Stimulated activated CD8-positive, alpha-beta memory T cell treated with anti-CD3 and anti-CD28 coated beads, Interleukin-7, amount 100 ng/mL, for 1 hour (primary cell): ENCODE measurements at places on chromosomes 11 and 22.

DNA sequence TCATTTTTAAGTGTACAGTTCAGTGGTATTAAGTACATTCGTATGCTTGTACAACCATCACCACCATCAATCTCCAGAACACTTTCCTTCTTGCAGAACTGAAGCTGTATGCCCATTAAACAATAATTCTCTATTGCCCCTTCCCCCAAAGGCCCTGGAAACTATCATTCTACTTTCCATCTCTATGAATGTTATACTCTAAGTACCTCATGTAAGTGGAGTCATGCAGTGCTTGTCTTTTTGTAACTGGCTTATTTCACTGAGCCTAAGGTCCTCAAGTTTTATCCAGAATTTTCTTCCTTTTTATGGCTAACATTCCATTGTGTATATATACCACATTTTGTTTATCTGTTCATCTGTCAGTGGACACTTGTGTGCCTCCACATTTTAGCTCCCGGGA lies 29.7 kb downstream of the MMP7 start:
- DNase-seq, result no peak

GRCh38 chr11:61589961-61590360 lies 9.1 kb upstream of the SYT7 start:
- no peak for DNase-seq

DNA sequence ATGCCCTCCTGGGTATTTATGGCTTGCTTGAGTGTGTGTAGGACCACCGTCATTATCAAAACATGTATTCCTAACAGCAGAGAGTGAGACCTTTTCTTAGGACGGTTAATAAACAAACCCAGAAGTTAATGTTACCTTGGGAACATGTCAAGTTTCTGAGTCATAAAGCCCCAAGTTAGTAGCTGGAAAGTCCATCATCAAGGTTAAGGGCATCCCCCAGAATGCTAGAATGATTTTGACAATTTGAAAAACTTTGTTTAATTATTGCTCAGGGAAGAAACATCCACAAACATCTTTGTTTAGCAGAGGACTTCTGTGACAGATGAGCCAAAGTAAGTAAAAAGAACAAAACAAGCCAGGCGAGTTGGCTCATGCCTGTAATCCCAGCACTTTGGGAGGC lies 20.0 kb downstream of the CAVIN3 start:
- DNase-seq, result no peak

- DNase-seq, result no peak
These were observed 53.5 kb downstream of the VSIG10L2 start for GRCh38 chr11:125999234-125999880.

DNA sequence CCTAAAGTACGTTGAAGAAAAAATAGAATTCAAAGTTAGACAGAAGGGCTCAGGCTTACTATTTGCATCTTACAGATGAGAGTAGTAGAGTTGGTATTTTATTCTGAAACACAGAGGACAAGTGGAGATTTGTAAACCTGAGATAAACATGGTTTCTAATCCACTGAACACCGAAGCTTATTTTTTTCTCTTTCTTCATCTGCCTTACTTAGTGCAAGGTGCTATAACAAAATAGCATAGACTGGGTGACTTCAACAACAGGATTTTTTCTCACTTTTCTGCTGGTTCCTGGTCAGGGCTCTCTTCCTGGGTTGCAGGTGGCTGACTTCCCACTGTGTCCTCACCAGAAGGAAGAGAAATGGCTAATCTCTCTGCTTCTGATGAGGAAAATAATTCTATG lies 2.1 kb upstream of the HBG1 start:
- DNase-seq, result no peak

GRCh38 chr11:97574976-97575665 lies 1185.3 kb downstream of the JRKL start:
- DNase-seq, result no peak

DNA sequence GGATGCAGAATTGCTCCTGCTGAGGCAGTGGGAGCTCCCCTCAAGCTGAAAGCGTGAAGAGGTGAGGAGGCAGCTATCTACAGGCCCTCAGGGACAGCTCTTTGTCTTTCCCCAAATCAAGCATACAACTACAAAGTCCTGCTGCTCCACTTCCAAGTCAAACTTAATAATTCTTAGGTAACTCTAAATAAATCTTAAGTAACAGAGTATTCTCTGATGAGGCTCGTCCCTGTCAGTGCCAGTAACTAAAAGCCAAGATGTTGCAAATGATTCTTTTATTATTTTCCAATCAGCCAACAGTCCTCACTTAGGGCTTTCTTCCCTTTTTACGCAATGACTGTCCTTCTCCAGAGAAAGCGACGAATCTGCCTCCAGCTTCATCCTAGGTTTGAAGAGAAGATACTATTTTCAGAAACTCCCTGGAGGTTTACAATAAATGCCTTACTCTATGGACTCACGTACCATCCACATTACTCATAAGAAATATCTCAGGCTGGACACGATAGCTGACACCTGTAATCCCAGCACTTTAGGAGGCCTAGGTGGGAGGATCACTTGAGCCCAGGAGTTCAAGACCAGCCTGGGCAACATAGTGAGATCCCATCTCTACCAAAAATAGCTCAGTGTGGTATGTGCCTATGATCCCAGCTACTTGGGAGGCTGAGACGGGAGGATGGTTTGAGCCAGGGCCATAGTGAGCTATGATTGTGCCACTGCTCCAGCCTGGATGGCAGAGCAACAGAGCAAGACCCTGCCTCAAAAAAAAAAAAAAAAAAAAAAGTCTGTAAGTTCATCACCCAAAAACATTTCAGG lies 3.1 kb upstream of the C22orf39 start:
- DNase-seq, result no peak

DNA sequence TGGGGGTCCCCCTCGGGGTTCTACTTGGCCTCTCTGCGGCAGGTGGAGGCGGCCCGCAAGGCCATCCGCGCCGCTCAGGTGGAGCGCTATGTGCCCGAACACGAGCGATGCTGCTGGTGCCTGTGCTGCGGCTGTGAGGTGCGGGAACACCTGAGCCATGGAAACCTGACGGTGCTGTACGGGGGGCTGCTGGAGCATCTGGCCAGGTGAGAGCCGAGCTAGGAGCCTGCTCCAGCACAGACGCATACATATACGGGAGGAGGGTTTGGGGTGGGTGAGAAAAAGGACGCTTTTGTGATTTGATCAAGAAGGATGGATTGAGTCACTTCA lies 415 bp downstream of the CENATAC start:
- no peak for DNase-seq

- DNase-seq, result no peak
These were observed 1494.6 kb downstream of the TBC1D22A start for GRCh38 chr22:48256776-48257684.

DNA sequence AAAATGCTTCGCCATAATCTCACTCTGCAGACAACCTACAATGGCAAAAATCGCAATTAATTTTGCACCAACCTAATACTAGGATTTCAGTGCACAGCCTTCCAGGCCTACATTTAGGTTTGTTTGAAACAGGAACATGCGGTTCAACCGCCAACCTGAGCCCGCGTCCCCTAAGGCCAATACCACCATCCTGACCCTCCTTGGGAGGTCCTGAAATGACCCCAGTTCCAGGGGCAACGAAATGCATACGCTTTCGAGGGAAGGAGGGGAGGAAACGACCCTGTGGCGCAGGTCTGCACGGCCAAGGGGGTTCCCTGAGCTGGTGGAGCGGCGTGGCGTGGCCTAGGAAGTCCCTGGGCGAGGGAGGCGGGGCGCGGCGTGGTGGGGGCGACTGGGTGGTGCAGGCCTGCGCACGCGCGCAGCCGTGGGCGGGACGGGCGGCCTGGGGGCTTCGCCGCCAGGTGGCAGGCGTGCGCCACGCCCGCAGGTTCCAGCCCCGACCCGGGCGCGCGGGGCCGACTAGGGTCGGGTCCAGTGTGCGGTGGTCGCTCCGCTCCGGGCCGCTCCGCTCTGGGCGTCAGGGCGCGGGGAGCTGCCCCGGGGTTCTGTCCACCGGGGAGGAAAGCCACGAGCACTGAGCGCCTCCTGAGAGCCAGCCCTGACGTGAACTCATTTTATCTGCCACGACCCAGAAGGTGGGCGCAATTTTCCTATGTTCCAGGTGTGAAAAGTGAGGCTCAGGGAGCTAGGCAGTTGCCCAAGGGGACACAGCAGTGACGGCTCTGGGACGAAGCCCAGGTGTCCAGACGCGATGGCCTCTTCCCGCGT lies 94.1 kb downstream of the SWAP70 start:
- DNase-seq, result peak; percentile 84

DNA sequence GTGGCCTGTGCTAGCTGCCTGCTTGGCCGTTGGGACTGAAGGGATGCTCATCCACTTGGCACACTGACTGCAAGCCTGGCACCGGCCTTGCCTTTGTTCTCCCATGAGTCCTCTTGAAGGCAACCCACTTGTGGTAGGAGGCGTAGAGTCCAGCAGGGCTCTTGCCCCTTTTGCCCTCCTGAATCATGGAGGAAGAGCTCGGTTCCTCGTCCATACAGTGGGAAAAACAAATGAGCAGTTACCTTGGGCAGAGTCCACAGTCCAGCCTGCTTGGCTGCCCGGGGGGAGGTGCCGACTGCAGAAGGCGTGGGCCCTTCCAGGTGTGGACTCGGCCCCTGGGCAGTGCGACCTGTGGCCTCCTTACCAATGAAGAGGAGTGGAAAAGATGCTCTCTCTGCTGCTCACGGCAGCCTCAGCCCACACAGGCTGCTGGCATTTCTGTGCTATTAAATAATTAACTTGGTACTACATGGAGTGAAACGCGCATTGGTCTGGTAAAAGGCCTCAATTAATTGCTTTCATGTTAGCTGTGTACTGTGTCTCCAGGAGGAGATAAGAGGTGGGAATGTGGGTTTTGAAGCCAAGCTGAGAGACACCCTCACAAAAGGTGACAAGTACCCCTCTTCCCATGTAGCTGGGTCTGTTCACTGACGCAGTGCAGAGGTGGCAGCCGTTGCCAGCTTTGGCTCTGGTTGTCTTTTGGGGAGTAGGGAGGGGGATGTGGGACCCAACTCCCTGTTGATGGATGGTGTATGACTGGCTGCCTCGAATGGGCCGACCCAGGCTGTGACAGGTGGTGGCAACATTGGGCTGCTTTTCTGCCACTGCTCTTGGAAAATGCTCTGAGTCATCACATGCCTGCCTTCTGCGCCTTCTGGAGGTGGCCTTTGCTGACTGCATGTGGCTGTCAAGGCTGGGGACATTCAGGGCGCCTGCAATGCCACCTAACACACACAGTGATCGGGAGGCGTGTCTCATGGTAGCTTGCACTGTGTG lies 26.8 kb upstream of the B3GAT1 start:
- DNase-seq, result no peak

GRCh38 chr11:129208863-129209262 lies 16.7 kb upstream of the ARHGAP32 start:
- DNase-seq, result no peak

GRCh38 chr11:1232021-1232882 lies 9.4 kb downstream of the MUC5B start:
- DNase-seq, result no peak

DNA sequence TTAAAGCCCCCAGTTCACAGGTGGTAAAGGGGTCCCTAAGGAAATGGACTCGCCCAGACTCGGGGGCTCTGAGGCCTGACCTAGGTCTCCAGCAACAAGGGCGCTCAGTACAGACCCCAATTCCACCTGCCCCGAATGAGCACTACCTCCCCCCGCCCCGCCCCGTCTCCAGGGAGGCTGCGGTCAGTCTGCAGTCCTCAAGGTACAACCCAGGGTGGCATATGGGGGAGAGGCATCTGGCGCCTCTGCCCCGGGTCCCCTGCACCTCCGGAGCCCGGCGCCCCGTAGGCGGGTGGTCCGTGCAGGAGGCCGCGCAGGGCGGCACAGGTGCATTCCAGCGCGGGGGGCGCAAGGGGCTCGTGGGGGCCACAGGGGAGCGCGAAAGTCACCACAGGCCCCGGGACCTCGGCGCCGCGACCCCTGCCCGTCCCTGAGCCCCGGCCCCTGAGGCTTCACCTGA lies 361 bp downstream of the CTSD start:
- DNase-seq, result no peak

DNA sequence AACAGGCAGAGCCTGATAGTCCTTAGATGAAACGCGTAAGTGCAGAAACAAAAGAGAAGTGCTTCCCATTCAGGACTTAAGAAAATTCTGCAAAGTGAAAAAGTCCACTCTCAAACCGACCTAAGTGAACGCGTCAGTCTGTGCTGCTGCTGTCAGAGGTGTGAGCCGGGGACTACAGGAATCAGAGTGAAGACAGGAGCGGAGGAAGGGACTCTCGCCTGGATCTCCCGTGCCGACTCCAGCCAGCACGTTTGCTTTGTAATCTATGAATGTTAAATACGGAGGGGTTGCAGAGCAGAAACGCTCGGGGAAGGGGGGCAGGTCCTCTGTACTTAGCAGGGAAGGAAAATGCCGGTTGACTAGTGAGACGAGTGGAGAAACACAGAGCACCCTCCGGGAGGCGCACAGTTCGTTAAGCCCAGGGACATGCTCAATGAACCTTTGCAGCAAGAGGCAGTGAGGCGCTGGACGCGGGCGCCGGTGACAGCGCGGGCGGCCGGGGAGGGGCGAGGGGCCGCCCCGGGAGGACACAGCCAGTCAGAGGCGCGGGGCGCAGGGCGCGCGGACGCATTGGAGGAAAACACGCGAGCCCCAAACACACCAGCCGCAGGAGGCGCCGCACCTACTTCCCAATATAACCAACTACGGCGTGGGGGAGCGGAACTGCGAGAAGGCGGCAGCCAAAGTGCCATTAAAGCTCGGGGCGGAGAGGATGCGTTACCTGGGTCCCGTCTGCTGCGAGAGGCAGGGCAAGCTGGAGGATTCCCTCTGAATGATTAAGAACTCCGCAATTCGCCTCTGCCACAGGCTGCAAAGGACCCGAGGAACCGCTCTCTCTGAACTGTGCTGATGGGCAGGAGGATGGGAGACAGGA lies at the start of gene CNTN5:
CNTN5 (plus strand) TSS at position 598 of the 874 bp plus-strand sequence.
- no peak for DNase-seq

GRCh38 chr11:123062892-123063825 lies 1.2 kb upstream of the HSPA8 start:
- no peak for DNase-seq

DNA sequence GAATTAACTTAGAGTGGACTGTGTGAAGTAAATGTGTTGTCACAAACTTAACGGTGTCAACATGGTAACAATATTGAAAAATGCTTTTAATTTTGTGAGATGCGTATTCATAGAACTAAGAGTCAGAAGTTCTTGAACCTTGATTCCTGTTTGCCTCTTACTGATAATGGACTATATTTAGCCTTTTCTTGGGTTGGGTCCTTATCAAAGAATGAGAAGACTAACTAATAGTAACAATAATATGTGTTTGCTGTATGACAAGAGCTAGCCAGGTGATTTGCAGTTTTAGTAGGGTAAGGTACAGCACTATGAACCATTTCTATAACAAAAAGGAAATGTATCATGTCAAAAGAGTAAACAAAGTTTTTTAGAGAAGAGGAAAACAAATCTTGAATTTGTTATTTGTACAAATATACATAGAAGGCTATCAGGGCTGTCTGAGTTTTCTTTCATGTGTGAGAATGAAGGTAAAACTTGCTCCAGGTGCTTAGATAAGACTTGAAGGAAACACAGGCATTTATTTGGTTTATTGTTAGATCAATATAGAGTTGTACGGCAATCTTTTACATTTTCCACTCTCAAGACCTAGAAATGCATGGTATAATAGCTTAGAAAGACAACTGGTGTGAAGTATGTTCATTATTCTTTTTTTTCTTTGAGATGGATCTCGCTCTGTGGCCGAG lies 74.1 kb downstream of the PACS1 start:
- DNase-seq, result no peak
